ENCODE measurements at places on chromosomes 16 and 17. TPM values are rescaled to one million over a fixed set of nuclear protein-coding genes. Genes with fewer than 3 reads are reported as not detected.

Gene TANC2
- 15.1 TPM for total RNA-seq

Gene CHAD
- 0.10 TPM for total RNA-seq

Gene C17orf78
- not detected for total RNA-seq

Gene OR3A1
- not detected for total RNA-seq

Gene MLKL
- total RNA-seq, result 5.2 TPM

Gene TRPV3
- total RNA-seq, result 4.7 TPM

Gene TP53TG3
- not detected for total RNA-seq

Gene EVI2A
- total RNA-seq, result 7.6 TPM

Gene ADAP2
- not detected for total RNA-seq

Gene MEOX1
- 0.25 TPM for total RNA-seq

Gene CORO1A
- total RNA-seq, result 0.15 TPM

Gene PABPN1L
- not detected for total RNA-seq

Gene RBFOX1
- total RNA-seq, result not detected

Gene GPR139
- not detected for total RNA-seq

Gene NT5C3B
- 47.2 TPM for total RNA-seq

Gene CCDC57
- total RNA-seq, result 9.5 TPM

Gene NPW
- total RNA-seq, result 6.9 TPM

Gene AATK
- total RNA-seq, result not detected

Gene HOXB6
- not detected for total RNA-seq

Gene MYH13
- total RNA-seq, result not detected

Gene VMO1
- 0.94 TPM for total RNA-seq

Gene NOB1
- total RNA-seq, result 58.0 TPM

Gene DHX40
- 45.7 TPM for total RNA-seq

Gene SALL1
- 1.5 TPM for total RNA-seq

Gene CX3CL1
- 5.6 TPM for total RNA-seq

Gene PNMT
- not detected for total RNA-seq

Gene GLYR1
- 30.7 TPM for total RNA-seq

Gene SCARF1
- 4.2 TPM for total RNA-seq

Gene KRTAP1-3
- total RNA-seq, result not detected

Gene SPSB3
- 22.7 TPM for total RNA-seq

Gene ASPHD1
- total RNA-seq, result 11.4 TPM

Gene PIK3R5
- total RNA-seq, result not detected

Gene RNF135
- total RNA-seq, result 17.0 TPM

Gene TMIGD1
- total RNA-seq, result not detected

Gene FOXN1
- total RNA-seq, result not detected
